Activated CD8-positive, alpha-beta memory T cell treated with anti-CD3 and anti-CD28 coated beads for 1 hour (primary cell): ENCODE measurements at places on chromosomes 13 and 19.

GRCh38 chr13:80866921-80867320 lies 526.0 kb upstream of the SPRY2 start:
- no peak for DNase-seq

DNA sequence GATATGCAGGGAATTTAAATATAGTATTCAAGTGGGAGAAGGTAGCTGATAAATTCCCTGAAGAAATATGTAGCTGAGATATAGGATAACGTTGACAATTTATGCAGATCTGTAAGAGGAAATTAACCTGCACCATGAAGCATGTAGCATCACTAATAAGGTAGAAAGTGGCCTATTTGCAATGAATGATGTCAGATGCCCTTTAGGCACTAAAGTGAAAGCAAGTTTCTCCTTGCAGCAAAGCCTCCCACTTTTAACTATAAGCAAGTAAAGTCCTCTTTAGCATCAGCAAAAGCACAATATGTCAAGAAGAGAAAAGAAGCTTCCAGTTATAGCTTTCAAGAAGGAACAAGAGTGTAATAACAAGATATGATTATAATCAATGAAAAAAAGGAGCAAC lies 102.5 kb upstream of the SLITRK1 start:
- DNase-seq = no peak

- no peak for DNase-seq
These were observed 375.8 kb upstream of the TSHZ3 start for GRCh38 chr19:31725051-31725450.

- DNase-seq = no peak
These were observed 212.5 kb downstream of the DLEU7 start for GRCh38 chr13:50631041-50631440.

DNA sequence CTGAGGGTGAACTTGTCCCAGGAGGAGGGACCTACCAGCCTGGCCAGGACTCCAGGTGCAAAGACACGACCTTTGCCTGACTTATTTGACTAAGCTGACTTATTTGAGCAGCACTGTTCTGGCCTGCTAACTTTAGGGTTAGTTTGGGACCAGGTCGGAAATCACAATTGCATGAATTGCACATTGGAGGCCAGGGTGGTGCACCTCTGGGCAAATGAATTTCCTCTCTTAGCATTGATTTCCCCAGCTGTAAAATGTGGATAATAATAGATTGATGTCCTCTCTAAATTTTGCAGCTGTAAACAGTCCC lies 1.4 kb upstream of the BST2 start:
- no peak for DNase-seq

GRCh38 chr19:32464279-32464678 lies 58.7 kb downstream of the DPY19L3 start:
- DNase-seq = no peak

DNA sequence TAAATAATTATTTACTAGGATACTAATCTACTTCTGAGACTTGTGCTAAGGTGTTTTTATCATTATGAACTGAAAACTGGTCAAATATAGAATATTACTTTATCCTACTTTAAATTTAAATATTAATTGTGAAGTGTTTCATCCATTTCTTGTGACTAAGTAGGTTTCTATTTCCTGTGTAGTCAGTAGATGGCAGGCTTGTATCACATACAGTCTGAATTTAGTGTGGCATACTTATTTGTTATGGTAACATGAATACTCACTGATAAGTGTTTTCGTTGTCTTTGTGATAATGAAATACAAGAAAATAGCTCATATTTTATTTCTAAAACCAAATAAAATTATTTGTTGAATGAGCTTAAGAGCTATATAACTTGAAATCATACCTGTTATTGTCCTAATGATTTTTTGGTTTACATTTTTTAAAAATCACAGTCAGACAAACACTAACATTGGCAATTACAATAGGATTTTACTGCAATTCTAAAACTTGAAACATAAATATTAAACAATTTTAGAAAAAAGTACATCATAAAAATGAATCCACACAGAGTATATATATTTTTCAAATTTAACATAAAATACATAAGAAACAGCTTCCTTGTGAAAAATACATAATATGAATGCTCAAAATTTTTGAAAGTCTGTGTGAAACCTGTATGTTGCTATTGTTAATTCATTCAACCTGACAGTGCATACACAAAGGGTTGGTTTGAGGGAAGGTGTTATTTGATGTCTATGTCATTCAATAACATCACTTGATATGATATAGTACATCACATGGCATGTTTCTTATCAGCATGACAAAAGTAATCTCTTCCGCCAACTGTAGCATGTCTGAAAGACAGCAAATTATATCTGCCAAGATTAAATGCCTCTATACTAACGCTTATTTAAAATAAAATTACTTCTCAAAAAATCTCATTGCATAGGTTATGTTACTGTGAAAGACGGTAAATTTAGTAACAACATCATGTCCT lies 904.8 kb upstream of the PCDH20 start:
- no peak for DNase-seq

- DNase-seq = no peak
These were observed 278.8 kb downstream of the SLITRK6 start for GRCh38 chr13:85520445-85520844.

DNA sequence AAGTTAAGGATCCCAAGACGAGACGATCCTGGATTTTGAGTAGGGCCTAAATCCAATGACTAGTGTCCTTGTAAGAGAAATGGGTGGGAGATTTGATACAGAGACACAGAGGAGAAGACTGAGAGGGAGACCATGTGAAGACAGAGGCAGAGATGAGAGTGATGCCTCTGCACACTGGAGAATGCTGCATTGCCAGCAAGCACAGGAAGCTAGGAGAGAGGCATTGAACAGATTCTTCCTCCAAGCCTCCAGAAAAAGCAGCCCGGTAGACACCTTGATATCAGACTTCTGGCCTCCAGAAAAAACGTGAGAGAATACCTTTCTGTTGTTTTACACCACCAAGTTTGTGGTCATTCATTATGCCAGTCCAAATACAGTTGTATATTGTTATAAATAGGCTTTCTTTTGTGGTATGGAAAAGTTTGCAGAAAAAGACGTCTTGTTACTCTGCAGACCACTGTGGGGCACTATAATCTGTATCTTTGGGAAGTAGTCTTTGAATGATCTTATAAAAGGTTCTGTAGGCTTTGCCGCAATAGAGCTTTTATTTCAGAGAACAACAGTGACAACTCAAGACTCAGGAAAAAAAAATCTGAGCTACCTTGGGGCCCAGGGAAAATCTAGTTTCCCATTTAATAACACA lies 17.9 kb upstream of the RFC3 start:
- no peak for DNase-seq

- DNase-seq = no peak
These were observed 627.9 kb upstream of the KLF12 start for GRCh38 chr13:74761801-74762757.

DNA sequence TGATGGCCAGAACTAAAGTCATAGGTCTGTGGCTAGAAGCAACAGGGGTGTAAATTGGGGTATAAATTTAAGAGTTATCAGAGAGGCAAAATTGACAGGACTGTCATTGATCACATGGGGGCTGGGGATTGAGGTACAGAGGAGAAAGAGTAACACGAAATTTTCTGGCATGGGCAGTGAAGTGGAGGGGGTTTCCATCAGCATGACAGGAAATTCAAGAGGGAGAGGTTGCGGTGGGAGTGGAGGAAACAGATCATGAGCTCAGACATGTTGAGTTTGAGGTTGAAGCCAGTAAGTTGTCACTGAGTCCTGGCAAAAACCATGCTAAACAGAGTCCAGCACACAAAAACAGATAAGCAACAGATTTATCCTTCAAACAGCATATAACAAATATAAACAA lies 192.1 kb upstream of the TSC22D1 start:
- DNase-seq = no peak

- DNase-seq = no peak
These were observed 3.5 kb upstream of the CD320 start for GRCh38 chr19:8311461-8312260.

- no peak for DNase-seq
These were observed 125.4 kb downstream of the FGF14 start for GRCh38 chr13:102276404-102276803.

GRCh38 chr19:3954107-3954506 lies 16.8 kb downstream of the DAPK3 start:
- DNase-seq = no peak

- DNase-seq = no peak
These were observed 124.9 kb downstream of the KCNRG start for GRCh38 chr13:50140153-50140552.

DNA sequence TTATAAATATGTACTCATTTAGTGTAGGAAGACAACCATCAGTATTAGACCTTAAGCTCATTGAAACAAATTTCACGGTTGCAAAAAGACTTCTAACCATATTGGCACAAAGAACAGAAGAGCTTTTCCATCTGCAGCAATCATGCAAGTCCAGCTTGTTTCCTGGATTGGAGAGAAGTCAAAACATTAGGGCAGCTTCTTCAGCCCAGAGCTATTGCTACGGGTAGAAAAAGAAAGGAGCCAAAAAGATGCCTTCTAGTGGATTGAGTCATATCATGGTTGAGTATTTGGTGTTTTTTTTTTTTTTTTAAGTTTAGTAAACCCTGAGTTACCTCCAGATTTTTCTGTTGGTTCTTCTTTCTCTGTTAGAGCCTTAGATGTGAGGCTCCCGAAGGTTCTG lies 99.8 kb downstream of the WDFY2 start:
- DNase-seq = no peak

- no peak for DNase-seq
These were observed 1.5 kb downstream of the OR10H1 start for GRCh38 chr19:15813916-15814315.

DNA sequence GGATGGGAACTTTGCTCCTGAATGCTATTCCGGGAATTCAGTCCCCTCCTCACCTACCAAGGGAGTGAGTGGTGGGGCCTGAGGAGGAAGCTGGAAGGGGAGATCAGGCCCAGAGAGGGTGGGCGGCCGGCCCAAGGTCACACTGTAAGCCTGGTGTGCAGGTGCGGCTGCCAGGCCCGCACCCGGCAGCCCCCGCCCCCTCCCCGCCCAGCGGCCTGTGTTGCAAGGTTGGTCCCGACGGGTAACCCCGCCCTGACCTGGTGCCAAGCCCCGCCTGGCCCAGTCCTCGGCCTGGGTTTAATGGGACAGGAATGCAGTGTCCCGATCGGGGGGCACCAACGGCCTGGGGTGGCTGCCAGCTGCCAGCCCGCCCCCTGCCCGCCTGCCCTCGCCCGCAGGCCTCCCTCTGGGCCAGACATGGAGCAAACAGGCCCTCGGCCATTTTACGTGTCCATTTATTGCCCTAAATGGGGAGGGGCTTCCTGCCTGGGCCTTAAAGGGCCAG lies 5.5 kb downstream of the ZBTB7A start:
- no peak for DNase-seq

GRCh38 chr13:28623782-28624706 lies 34.9 kb upstream of the POMP start:
- no peak for DNase-seq

DNA sequence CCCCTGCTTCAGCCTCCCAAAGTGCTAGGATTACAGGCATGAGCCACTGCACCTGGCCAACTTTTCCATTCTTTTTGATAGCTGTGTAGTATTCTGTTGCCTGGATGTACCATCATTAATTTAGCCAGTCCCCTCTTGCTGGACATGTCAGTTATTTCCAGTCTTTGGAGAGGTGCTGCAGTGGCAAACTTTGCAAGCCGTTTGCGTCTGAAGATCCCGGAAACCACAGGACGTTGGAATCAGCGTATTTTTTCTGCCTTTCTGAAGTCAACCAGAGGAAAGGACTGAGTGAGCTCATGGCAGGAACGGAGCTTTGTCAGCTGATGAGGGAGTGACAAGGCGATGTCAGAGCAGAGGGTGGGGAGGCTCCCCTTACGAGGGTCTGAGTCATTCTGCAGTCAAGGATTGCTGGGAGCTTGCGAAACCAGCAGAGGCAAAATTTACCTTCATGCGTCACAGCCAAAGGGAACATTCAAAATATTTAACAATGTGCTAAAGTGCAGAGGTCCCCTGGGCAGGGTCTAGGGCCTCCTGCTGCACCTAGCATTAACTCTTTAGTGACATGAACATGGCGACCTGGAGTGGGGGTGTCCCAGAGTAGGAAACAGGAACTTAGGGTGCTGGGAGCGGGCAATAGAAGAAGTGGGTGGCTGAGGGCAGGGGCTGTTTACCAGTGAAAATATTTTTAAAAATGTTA lies 5.6 kb downstream of the C5AR1 start:
- no peak for DNase-seq

GRCh38 chr13:46520166-46520565 lies 32.8 kb upstream of the LRCH1 start:
- no peak for DNase-seq

- no peak for DNase-seq
These were observed 17.3 kb downstream of the PNPLA6 start for GRCh38 chr19:7552781-7553180.

DNA sequence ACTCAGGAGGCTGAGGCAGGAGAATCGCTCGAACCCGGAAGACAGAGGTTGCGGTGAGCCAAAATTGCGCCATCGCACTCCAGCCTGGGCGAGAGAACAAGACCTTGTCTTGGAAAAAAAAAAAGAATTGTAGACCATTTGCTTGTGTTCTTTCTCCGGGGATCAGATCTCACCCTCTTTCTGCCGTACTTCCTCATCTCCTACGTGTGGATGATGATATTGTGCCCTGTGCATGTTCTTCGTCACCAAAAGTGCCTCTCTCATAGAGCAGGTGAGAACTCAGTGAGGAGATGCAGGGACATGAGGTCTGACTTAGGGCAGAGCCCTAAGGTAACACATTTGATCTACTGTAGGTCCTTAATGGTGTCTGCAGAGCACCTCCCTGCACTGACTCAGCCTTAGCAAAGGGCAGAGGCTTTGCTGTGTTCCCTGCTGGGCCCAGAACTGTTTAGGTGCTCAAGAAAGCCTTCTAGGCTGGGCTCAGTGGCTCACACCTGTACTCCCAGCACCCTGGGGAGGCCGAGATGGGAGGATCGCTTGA lies 1.3 kb downstream of the APOC2 start:
- no peak for DNase-seq

DNA sequence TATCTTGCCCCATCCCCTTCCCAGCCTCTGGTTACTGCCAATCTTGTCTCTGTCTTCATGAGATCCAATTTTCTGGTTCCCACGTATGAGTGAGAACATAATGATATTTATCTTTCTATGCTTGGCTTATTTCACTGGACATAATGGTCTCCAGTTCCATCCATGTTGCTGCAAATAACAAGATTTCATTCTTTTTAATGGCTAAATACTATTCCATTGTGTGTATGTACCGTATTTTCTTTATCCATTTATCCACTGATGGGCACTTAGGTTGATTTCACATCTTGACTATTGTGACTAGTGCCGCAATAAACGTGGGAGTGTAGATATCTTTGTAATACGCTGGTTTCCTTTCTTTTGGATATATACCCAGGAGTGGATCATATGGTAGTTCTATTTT lies 43.0 kb downstream of the CHST8 start:
- DNase-seq = no peak

DNA sequence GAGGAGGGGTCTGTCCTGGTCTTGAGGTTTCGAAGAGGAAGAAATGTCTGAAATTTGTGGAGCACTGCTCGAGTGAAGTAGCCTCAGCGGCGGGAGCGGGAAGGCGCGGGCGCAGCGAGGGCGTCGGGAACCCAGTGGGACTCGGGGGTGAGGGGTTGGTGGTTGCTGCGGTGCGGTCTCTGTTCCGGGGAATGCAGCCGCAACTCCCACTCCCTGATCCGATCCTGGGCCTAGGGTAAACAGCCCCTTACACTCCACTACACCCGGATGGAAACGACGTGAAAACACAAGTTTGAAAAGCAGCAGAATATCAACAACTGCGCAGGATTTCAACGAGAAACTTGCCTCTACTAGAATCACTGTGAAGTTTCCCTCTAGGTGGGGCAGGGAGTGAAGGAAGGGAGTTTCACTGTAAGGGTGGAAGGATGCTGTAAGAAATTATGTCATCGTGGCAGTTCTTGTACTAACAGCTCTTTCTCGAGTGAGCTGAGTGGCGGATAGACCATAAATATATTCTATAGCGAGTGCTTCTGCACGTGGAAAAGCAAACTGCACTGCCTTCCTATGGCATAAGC lies 2.0 kb upstream of the KLF12 start:
- no peak for DNase-seq
